AG04450 (cell line): ENCODE measurements at places on chromosomes 6 and 20.

GRCh38 chr20:701401-702129 lies 26.0 kb upstream of the SCRT2 start:
- DNase-seq = no peak

DNA sequence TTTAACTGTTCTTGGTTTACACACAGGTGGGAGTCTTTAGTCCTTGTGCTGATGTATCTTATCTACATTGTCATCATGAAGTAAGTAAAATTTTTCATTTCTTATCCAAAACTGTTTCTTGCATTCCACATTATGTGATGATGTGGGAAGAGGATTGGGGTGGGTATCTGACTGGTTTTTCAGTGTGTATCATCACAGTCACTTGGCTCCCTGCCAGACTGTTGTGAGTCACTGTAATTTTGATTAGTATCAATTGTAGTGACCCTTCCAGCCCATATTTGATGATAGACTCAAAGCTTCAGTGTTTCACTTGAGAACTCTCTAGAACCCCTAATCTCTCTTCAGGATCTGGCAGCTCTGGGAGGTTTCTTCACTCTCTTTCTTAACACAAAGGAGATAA lies 84.5 kb upstream of the RIN2 start:
- DNase-seq = no peak

DNA sequence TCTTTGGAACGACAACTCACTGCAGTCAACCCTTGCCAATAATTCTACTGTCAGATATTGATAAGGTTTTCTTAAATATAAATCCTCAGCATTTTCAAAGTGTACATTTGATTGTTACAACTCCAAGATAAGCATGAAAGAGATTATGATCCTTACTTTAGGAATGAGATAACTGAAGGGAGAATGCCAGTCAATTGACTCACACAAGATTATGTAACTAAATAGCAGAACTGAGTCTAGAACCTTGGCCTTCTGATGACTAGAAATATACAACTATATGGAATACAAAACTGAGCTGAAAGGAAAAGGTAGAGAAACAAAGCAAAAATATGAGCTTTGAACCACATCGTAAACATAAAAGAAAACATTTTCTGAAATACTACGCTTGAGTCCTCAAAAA lies 26.9 kb upstream of the STXBP5 start:
- no peak for DNase-seq

GRCh38 chr20:34862724-34863123 lies 9.9 kb downstream of the GGT7 start:
- no peak for DNase-seq

GRCh38 chr6:79670789-79671188 lies 39.7 kb downstream of the SH3BGRL2 start:
- DNase-seq = no peak

DNA sequence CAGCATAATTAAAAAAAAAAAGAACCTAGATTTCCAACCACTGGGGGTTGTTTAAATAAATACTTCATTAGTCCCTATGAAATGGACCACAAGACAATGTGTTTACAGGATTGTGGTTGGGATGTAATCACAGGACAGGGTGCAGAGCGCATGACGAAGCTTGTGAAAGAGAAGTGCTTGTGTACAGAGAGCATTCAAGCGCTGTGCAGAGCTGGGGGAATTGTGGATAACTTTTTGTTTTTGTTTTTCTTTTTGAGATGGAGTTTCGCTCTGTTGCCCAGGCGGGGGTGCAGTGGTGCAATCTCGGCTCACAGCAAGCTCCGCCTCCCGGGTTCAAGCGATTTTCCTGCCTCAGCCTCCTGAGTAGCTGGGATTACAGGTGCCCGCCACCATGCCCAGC lies 22.3 kb downstream of the LAMA5 start:
- DNase-seq = peak; percentile 88

GRCh38 chr6:70370496-70370895 lies 42.8 kb upstream of the FAM135A start:
- DNase-seq = no peak
